CMK (cell line): ENCODE measurements at places on chromosomes 7 and 10.

- no peak for DNase-seq
Observed at GRCh38 chr7:23249486-23249885, 2.9 kb downstream of the GPNMB start.

GRCh38 chr10:111035542-111035941 is 41.3 kb upstream of the ADRA2A start:
- DNase-seq: no peak

DNA sequence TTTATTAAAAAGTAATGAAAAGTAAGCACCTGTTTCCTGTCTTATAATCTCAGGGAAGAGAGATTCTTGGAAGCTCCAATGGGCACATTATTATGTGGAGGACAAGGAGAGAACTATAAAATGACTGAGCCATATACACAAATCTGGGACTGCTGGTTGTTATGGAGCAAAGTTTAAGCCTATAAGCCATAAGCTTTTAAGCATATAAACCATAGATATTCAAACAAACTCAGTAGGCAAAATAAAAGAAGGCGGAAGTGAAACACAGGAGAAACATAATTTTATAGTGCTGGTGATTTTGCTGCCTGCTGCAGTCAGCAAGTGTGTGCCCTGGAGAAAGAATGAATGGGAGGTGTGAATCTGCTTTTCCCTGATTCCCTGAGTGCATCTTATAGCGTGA is 274.4 kb downstream of the KIF20B start:
- DNase-seq: no peak

DNA sequence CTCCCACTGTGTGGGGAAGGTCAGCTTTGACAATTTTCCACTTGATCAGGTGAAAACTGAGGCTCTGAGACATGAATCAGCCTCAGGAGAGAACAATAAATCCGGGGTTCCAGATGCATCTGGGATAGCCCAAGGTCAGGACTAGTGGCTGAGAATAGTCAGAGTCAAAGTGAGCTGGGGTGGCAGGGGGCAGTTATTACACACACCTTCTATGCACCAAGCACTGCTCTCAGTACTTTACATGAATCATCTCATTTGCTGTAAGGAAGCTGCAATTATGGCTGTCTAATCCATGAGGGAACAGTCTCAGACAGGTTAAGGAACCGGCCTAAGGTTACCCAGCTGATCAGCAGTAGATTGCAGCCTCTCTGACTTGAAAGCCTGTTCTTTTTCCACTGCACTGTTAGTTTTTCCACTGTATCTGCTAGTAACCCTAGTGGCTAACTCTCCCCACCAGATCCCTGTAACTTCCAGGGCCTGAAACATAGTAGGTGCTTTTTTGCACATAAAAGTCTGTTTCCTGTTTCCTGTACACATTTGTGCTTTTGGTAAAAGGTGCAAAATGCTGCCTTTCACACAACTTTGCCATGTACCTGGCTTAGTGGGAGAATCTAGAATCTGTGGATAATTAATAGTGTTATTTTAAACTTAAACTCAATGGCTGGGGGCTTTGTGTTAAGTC is 125.9 kb downstream of the EMX2 start:
- no peak for DNase-seq

GRCh38 chr7:102039706-102040105 is 222.3 kb downstream of the CUX1 start:
- no peak for DNase-seq

- no peak for DNase-seq
Observed at GRCh38 chr7:103143868-103144267, 5.0 kb downstream of the NAPEPLD start.

- no peak for DNase-seq
Observed at GRCh38 chr7:129295015-129295423, 70.2 kb downstream of the AHCYL2 start.

DNA sequence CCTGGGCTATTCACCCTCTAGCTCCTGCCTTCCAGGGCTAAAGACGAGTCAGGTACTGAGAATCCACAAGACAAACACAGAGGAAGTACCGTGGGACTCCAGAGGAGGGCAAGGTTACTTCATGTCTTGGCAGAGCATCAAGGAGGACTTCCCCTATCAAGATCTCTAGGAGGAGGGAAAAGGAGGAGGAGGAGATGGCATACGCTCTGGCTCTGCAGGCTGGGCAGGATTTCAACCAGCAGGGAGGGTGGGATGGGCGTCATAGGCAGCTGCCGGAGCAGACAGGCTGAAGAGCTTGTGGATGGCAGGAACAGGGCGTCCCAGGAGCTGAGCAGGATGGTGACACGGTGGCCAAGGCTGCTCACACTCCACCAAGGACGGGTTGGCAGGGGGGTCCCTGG is 21.3 kb downstream of the MDH2 start:
- DNase-seq: no peak

- DNase-seq: no peak
Observed at GRCh38 chr10:132476146-132477065, 61.2 kb upstream of the INPP5A start.

- no peak for DNase-seq
Observed at GRCh38 chr7:45256309-45256708, 98.7 kb downstream of the RAMP3 start.

GRCh38 chr10:122422266-122422989 is 32.0 kb upstream of the ARMS2 start:
- no peak for DNase-seq

GRCh38 chr10:4646547-4646946 is 179.5 kb upstream of the AKR1E2 start:
- no peak for DNase-seq

GRCh38 chr10:58220769-58221451 is 46.8 kb downstream of the IPMK start:
- no peak for DNase-seq

GRCh38 chr7:27765841-27766240 is 25.9 kb downstream of the TAX1BP1 start:
- DNase-seq: no peak

DNA sequence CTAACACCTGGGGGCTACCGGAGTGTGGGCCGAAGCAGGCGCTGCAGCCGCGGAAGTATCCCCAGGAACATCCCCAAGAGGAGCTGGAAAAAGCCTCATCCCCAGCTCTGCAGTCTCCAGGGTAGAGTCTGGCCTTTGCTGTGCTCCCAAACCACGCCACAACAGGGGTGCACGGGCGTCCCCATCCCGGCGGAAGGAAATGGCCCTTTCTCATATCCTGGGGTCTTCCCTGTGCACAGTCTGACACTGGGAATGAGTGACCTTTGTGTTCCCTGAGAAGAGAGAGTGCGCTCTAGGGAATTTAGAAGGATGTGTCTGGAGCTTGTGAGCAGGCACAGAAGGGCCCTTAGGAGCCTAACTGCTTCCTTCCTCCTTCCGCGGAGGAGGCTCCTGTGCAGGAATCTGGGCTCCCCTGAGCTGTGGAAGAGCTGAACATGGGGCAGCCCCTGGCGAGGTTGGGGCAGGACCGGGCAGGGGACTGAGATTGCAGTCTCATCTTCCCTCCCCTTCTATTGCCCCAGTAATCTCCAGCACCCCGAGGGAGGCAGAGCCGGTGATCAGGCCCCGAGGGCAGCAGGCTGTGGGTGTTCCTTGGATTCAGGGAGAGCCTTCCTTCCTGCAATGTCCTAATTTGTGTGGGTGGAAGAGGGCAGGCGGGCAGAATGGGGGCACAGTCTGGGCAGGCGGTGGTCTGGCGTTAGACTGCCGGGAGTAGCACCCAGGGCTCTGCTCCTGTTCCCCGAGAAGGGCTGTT is 1.3 kb downstream of the REPIN1 start:
- DNase-seq: no peak

DNA sequence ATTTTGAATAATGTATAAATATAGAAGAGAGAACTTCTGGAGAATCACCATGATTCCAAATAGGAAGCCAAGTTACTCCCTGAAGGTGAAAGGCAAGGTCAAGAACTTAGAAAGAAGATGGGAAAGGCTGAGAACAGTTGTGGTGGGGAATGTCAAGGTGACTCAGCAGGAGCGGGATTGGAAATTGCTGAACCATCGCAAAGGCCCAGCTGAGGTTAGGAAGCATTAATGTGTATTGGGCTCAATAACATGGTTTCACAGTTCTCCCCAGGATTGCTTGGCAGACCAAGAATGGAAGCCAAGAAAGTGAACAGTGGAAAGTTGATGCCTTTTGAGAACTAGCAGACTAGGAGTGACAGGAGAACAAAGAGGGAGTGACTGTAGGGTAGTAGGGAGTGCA is 133.3 kb downstream of the VTI1A start:
- DNase-seq: no peak

- DNase-seq: no peak
Observed at GRCh38 chr10:104332243-104333031, 5.8 kb downstream of the ITPRIP start.

DNA sequence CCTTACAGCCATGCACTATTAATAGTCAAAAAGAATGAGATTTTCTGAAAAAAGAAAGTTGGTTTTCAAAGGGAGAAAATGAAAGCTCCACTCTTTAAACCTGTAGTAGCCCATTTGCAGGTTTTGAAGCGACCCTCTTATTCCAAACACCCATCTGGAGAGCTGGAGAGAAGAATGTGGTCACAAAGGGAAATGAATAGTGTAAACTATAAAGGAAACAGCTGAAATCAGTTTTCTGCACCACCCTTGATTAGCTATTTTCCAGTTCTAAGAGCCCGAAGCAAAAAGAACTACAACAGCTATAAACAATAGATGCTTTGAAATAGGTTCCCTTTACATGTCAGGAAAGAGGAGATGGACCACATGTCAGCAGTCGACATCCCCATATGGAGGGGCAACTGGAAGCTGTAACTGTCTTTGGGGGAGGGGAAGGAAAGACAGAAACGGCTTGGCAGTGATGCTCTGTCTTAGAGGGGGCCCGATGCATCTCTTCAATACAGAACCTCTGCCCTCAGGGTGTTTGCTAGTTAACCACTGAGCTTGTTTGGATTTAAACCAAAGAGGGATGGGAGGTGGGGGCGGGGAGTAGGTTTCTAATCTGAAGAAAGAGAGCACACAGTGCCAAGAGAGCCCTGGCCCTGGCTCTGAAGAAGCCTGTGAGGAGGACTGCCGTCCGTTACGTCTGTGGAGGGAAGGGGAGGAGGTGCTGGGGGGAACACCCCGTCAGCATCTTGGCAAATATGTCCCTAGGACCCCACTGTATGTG is 55.3 kb downstream of the CPVL start:
- no peak for DNase-seq
